NCI-H2171 (cell line): ENCODE measurements at places on chromosomes 7 and 10.
A peak's percentile ranks its signal among the peaks of the same experiment; 100 is the strongest.

- DNase-seq: no peak
Observed at GRCh38 chr7:127995156-127995880, 35.9 kb downstream of the LRRC4 start.

GRCh38 chr10:62336404-62336803 is 37.8 kb upstream of the ZNF365 start:
- DNase-seq: no peak

DNA sequence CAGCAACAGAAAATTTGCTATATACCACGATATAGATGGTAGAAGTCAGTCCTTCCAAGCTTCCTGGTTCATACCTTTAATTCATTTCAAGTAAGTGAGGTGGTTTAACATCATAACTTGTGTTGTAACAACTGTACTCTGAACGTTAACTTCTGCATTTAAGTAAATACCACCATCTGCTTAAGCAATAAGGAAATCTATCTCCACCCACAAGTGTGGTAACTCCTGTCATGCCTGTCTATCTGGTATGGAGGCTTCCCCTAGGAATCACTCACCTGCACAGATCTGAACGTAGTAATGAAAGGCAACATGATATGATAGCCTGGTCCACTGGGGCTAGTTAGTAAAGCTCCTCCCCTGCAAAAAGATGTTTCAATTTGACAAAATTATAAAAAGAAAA is 2.3 kb downstream of the ERLIN1 start:
- peak; percentile 1 for DNase-seq

DNA sequence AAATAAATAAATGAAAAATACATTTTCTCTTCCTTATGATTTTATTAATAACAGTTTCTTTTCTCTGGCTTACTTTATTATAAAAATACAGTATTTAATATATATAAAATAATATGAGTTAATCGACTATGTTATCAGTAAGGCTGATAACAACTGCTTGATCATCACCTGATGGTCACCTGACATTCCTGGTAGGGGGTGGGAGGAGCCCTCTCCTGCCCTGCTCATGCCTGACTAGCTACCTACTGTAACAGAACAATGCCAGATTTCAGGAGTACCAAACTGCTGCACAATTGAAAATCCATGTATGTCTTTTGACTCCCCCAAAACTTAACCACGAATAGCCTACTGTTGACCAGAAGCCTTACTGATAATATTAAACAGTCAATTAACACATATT is 1.3 kb upstream of the APBB1IP start:
- no peak for DNase-seq

- DNase-seq: peak; percentile 75
Observed at GRCh38 chr7:137946011-137946410, 55.9 kb downstream of the CREB3L2 start.

- DNase-seq: no peak
Observed at GRCh38 chr10:132551093-132551807, 13.7 kb downstream of the INPP5A start.

- DNase-seq: no peak
Observed at GRCh38 chr7:106704000-106704840, 43.3 kb upstream of the CCDC71L start.

GRCh38 chr7:1104516-1105179 is 16.7 kb downstream of the GPER1 start:
- DNase-seq: no peak

DNA sequence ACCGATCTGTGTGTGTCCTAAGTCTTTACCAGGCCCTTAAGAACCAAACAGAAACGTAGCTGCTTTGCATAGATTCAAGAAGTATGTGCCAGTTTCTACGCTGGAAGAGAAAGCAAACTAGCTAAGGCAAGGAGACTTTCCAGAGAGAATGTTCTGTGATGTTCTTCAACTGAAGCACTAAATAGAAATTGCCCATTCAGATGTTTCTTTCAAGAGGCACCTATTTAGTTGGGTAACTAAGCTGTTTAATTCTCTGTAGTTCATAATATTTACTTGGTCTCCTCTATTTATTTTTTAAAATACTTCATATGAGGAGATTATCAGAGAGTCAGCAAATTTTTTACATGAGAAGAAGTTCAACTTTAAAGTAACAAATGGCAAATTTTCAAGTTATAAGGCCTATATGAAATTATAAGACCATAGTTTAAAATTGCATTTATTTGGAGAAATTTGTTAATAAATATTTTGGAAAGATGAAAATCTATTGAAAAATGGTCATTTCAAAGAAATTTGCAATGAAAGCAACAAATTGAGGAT is 279.0 kb downstream of the NEBL start:
- no peak for DNase-seq

DNA sequence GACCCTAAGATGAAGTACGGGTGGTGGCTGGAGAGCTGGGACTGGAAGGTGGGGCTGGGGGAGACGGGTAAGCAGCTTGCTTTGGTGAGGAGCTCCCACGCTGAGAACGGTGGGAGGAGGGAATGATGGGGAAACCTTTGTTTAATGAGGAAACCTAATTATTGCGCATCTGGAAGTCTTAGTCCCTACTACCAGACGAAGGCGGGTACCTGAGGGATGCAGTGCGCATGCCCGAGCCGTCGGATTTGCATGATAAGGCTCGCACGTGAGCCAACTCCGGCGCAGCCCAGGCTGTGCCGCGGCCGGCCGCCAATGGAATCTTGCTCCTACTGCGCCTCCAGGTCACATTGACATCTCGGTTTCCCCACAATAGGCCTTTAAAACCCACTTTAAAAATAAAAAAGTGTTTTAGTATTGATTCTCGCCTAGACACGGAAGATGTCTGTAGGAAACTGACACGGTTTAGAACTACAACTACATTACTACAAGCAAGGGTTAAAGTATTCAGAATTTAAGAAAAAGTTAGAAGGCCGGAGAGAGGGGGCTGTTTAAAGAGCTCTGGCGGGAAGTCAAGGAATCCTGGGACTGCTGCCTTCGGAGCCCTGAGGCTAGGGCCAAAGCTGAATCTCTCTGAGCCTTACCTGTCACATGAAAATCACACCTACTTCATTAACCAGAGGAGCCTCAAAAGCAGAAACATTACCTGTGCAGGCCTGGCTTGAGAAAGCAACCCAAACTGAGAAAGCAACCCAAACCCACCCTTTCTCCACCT is 12.1 kb upstream of the DLX6 start:
- no peak for DNase-seq

- DNase-seq: no peak
Observed at GRCh38 chr7:105131033-105131656, 117.1 kb downstream of the KMT2E start.

DNA sequence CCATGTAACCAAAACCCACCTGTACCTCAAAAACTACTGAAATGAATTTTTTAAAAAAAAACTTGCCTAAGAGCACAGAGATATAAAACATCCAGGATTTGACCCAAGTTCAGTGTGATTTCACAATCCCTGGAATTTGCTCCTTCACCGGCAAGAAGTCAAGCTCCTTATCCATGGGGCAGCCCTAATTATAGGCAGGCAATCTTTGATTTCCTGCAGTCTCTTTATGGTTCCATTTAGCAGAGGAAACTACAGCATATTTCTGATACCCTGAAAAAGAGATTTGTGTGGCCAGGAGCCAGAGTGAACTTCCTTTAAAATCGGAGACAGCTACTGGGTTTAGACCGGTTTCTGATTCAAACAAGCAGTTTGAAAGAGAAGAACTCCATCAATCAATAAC is 154.1 kb downstream of the CALN1 start:
- no peak for DNase-seq

- DNase-seq: no peak
Observed at GRCh38 chr10:17710181-17710580, 41.8 kb upstream of the TMEM236 start.

- DNase-seq: peak; percentile 32
Observed at GRCh38 chr10:110568055-110568735, 700 bp downstream of the SMC3 start.

DNA sequence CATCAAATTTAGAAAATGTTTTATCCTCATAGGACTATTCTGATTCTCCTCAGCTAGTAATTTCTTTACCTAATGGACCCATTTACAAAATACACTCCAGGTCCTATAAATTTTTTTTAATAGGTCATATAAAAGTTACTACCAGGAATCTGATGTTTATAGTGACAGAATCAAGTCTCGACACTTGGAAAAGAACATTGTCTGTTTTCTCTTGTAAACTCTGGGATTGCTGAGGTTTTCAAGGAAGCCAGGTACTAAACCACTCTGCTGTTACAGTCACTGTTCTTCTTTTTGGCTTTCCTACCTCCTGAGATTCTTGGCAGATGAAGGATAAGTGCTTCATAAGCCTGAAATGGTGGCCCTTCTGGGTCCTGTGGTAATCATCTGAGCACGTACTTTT is 493.1 kb downstream of the AUTS2 start:
- no peak for DNase-seq

DNA sequence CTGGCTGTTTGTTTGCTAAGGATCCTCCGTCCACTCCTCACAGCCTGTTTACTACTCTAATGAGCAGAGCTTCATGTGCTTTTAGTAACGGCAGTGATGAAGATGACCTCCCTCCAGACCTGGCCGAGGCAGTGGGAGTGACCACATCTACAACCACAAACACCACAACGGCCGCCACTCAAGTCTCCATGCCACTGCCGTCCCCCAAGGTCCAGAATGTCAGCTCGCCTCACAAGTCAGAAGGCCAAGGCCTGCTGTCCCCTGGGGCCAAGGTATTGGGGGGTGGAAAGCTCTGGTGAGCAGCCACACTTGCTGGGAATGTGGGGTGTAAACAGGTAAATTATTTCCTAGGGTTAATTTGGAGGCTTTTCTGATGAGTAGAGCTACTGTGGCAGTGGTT is 926.4 kb downstream of the IPMK start:
- DNase-seq: no peak

GRCh38 chr7:2787251-2787951 is 56.7 kb downstream of the GNA12 start:
- DNase-seq: no peak

DNA sequence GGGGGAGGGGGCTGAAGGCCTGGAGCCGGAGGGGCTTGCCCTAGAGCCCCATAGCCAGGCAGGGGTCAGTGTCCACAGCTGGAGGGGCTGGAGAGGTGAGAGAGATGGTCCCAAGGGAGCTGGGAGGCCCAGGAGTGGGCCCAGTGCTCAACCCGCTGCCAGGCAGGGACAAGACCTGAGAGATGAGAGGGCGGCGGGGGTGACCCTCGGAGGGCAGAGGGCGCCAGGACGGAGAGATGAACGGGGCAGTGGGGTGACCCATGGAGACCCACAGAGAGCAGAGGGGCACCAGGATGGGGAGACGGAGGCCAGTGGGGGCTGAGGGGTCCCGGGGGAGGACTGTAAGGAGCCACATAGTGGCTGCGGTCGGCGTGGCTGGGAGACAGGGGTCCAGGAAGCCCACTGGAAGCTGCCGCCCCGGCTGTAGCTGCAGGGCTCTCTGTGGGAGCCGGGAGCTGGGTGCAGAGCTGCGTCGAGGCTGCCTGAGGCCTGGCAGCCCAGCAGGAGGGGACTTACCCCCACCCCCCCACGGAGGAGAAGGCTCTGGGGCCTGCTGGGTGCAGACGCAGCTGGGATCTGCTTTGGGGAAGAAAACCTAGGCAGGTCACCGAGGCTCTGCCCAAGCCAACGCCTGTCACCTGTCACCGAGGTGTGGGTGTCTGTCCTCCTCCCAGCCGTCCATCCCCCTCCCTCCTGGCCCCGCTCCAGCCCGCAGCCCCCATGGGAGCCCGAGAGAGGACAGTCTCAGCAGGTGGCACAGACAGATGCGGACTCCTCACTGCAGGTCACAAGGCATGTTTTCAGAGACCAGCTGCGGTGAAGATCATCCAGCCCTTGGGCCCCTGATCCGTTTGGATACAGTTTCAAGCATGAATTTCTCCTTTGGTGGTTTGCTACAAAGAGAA is 25.1 kb downstream of the PWWP2B start:
- peak; percentile 41 for DNase-seq

DNA sequence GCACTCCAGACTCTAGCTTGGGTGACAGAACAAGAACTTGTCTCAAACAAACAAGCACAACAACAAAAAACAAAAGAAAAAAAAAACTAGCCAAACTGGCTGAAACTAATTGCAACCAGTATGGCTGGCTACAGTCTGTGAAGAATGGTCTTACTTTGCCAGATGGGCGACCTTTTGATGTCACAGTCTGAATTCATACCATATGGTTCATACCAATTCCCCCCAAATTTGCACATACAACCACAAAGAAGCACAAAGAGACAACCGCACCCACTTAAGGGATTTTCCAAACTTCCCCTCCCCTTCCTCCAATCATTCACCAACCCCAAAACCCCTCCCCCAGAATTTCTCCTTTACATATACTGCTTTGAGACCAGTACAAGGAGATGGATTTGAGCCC is 114.2 kb downstream of the SPAG6 start:
- no peak for DNase-seq

GRCh38 chr10:80205477-80206276 is at the start of gene ANXA11:
TSS of gene ANXA11 (minus strand) at chr10:80205537. CDS start at chr10:80172861, 32,676 bp downstream.
- DNase-seq: peak; percentile 57

DNA sequence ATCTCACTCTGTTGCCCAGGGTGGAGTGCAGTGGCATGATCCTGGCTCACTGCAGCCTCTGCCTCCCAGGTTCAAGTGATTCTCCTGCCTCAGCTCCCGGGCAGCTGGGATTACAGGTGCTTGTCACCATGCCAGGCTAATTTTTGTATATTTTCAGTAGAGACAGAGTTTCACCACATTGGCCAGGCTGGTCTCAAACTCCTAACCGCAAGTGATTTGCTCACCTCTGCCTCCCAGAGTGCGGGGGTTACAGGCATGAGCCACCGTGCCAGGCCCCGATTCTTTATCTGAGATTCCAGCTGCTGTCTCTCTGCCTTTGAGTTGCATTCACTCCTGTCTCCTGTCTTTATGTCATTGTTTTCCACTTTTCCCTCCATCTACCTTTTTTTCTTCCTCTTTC is 168.7 kb downstream of the TMEM178B start:
- DNase-seq: no peak

DNA sequence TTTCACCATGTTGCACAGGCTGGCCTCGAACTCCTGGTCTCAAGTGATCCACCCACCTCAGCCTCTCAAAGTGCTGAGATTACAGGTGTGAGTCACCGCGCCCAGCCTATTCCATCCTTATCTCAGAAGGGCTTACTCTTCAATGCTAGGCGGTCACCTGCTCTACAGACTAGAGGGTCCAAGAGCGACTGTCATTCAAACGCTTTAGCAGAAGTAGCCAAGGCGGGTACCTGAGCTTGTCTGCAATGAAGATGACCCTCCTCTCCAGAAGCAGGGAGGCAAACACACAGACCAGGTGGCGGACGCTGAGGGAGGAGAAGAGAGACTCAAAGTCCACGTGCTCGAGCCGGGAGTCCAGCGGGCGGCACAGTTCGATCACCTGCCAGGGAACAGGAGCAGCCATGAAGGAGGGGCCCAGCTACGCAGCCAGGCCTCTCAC is 65.1 kb upstream of the MKRN1 start:
- DNase-seq: no peak

GRCh38 chr7:88183051-88183450 is 36.8 kb downstream of the SRI start:
- no peak for DNase-seq

GRCh38 chr10:126580873-126581647 is 89.4 kb downstream of the C10orf90 start:
- no peak for DNase-seq

- DNase-seq: no peak
Observed at GRCh38 chr10:1570416-1571051, 166.8 kb downstream of the ADARB2 start.
